ENCODE measurements at places on chromosomes 11 and 22.

DNA sequence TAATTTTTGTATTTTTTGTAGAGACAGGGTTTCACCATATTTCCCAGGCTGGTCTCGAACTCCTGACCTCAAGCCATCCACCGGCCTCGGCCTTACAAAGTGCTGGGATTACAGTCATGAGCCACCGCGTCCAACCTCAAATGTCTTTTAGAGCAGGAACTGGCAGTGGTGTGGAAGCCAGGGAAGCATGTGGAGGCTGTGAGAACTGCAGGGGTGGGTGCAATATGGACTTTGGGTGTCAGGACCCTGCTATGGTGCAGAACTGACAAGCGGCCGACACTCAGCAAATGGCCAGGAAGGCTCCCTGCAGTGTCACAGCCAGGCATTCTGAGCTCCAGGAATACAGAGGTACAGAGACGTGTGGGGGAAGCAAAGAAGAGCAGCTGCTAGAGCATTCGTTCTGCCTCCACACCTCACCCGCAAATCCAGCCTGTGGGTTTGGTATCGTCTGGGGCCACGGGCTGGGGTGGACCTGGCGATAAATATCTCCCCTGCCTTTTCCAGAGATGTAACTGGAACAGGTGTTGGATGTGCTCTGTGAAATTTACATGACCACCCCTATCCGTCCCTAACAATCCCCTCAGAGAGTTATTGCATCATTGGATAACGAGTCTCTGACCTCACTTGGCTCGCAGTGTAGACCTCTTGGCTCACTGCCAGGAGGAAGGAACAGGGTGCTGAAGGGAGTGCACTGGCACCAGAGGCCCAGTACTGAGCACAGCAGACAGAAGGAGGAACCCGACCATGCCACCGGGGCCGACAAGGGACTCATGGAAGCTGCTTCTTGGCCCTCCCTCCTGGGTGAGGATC lies 624.7 kb upstream of the B3GAT1 start:
- no peak for DNase-seq

DNA sequence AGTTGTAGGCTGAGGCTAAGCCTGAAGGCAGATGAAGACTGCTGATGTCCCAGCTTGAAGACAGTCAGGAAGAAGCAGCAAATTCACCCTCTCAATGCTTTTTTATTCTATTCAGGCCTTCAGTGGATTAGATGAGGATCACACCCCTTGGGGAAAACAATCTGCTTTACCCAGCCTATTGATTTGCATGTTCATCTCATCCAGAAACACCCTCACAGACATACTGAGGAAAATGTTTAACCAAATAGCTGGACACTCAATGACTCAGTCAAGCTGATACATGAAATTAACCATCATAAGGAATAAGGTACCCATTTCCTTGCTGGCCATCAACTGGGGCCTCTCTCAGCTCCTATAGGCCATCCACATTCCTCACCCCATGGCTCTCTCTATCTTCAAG lies 549.9 kb upstream of the CCDC90B start:
- no peak for DNase-seq

DNA sequence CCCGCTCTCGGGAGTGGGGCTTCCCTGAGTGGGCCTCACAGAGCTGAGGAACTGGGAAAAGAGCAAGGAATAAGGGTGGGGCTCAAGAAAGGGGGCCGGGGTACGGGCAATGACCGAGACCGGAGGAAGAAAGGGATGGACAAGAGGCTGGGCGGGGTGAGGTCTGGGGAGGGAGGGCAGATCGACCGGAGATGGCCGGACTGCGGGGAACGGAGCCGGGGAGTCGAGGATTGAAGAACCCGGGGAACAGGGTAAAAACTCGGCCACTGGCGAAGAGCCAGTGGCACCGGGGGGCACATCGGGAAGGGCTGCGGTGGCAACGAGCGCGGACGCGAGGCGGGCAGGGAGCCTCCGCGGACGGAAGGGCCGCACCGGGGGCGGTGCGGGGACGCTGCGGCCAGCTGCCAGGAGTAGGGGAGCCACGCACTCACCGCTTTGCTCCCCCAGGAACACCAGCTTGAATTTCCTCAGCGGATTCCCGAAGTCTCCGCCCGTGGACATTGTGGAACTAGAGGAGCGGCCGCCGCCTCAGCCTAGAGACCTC lies 667 bp downstream of the RAB6A start:
- no peak for DNase-seq

DNA sequence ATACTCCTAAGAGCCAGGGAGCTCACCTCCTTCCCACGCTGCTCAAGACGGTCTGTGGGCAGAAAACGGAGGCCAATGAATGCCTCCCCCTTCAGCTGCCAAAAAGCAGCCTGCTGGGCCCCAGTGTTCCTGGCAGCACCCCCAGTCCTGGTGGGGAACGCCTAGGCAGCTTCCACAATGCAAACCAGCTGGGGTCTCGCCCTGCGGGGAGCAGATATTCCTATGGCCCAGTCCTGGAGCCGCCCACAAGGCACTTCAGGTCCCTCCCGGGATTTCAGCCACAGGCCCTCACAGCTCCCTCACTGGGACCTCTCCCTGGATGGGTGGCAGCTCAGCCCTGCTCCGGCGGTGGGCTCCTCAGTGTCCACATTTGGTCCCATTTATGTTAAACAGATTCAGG lies 29.2 kb downstream of the A4GALT start:
- no peak for DNase-seq

DNA sequence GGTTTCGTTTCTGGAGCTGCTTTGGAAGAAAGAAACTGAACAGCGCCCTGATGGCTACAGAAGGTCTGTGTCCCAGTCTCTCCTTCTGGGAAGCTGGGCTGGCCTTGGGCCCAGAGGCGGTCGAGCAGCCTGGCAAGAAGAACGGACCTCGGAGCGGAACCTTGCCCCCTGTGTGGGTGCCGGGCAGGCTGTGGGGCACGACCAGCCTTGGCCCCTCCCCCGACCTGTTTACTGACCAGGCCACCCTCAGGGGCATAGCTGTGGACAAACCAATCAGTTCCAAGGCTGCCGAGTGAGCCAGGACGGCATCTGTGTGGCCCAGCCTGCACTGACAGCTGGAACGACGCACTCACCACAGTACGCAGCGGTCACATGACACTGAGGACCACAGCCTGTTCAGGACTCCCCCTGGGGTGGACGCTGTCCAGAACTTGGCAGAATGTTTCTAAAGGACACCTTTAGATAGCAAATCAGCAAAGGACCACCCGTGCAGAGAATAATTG lies 7.2 kb downstream of the PIM3 start:
- DNase-seq = peak; percentile 32

DNA sequence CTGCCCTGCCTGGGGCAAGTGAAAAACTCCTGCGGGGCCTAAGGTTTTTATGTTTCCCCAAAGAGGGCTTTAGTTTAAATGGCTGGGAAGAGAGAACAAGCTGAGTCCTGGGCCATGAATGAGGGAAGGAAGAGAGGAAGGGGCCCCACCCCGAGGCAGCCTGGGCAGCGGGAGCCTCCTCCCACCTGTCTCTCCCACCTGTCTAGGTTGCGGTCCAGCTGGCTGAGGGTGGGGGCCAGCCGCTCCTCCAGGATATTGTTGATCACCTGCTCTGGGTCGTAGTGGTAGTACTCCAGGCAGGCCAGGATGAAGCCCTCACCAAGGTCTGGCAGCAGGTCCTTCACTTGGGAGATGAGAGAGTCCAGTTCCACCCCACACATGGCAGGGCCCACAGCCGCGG lies 34.6 kb downstream of the UQCR10 start:
- no peak for DNase-seq

- DNase-seq = no peak
Measured at GRCh38 chr11:101428918-101429317, 154.9 kb downstream of the TRPC6 start.

DNA sequence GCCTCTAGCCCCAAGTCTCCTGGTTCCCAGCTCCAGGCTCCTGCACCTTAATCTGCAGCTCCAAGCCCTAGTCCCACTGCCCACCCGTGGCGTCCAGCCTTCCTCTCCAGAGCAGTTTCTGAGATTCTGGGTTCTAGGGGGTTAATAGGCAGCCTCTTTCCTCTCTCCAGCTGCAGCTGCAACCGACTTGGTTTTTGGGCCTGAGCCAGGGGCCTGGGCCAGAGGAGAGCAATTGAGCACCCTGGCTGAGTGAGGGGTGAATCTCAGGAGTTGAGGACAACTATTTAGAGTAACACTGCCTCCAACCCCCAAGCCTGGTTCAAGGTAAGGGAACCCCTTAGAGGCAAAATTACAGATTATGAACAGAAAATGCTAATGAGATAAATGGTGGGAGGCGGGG lies 9.0 kb upstream of the CHRM1 start:
- DNase-seq = no peak

DNA sequence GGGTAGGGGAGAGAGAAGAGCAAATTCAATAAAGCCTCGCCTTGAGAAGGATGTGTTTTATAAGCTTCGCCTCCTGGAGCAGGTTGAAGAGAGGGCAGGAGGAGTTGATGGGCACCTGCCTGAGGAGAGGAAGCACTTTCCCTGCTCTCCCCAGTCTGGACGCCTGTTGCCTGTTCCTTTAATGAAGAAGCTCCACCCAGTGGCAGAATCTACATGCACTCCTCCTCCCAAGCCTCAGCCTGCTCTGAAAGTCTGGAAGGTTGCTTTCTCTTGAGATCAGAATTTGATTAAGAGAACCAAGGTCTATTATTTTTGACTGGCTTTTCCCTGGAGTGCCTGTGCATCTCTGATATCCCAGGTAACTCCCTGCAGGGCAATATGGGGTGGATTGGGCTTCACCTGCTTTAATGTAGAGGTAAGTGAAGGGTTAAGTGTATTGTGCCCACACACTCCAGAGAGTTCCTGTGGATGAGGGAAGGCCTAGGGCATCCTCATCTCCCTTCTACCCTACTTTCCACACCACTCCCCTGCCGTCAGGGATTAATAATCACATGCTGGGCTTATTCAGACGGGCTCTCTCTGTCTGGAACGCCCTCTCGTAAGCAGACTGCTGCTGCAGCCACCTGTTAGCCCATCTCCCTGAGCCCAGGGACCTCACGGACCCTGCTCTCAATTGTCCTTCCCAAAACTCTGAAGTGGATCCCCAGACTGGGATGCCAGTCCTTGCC lies 22.3 kb downstream of the NTM start:
- DNase-seq = no peak

All from dorsolateral prefrontal cortex (tissue), 122 donors.